Lung (tissue), 17 donors: ENCODE measurements at places on chromosomes 5 and 9. TPM values are rescaled to one million over a fixed set of nuclear protein-coding genes. Genes with fewer than 3 reads are reported as not detected.

GRCh38 chr9:106982636-106983035 lies 119.7 kb downstream of the ZNF462 start:
- H3K27me3 ChIP-seq: no peaks in the 10 kb centered on the region
- H3K27ac ChIP-seq: no peak overlapping the region
- no peaks in the 10 kb centered on the region for H3K4me1 ChIP-seq
- H3K36me3 ChIP-seq: peaks cover 16% of the 10 kb centered on the region

GRCh38 chr5:158812408-158812807 lies 287.3 kb downstream of the EBF1 start:
- no peaks in the 10 kb centered on the region for H3K4me1 ChIP-seq
- no peaks in the 10 kb centered on the region for H3K27me3 ChIP-seq
- no peaks in the 10 kb centered on the region for H3K36me3 ChIP-seq
- peak; percentile 18 for DNase-seq
- H3K27ac ChIP-seq: no peak overlapping the region
- no peak overlapping the region for H3K4me3 ChIP-seq

DNA sequence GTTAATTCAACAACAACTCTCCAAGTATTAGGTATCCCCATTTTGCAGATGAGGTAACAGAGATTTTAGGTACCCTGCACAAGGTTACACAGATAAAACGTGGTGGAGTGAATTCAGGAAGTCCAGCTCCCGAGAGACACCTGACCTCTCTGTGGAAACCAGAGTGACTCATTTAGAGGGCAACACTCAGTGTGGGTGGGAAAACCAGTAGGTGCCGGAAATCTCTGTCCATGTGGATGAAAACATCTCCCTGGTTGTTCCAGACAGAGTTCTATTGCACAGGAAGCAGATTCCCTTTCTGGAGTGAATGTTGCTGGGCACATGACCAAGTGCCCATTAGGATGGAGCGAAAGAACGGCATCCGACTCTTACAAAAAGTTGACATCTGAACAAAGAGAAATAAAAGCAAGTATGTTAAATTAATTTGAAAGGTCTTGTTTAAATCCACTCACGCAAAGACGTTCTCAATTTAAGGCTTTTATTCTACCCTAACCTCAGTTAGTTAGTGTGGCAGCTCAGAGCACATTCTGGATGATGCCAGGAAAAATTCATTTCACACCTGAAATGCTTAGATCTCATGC lies 391.9 kb upstream of the WWC1 start:
- no peaks in the 10 kb centered on the region for H3K36me3 ChIP-seq
- no peaks in the 10 kb centered on the region for H3K4me1 ChIP-seq
- DNase-seq: no peak
- no peak overlapping the region for H3K4me3 ChIP-seq
- no peaks in the 10 kb centered on the region for H3K27me3 ChIP-seq

DNA sequence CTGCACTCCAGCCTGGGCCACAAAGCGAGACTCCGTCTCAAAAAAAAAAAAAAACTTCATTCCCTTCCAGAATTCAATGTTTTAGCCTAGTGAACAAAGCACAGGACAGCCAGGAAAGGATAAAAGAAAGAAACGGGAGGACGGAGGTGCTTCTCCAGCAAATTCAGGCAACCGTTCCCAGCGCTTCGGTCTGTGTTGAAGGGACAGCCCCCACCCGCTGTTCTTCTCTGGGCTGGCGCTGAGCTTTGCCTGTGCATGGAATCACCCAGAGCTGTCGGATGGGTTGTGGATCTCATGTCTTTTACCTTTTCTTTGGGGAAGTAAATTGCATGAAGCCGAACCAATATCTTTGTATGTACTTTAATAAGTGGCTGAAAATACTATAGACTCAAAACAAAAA lies 248.4 kb upstream of the IRX2 start:
- H3K4me3 ChIP-seq: no peak overlapping the region
- no peaks in the 10 kb centered on the region for H3K27me3 ChIP-seq
- DNase-seq: no peak

- no peak for DNase-seq
- H3K4me1 ChIP-seq: no peaks in the 10 kb centered on the region
- H3K27me3 ChIP-seq: no peaks in the 10 kb centered on the region
- H3K36me3 ChIP-seq: no peaks in the 10 kb centered on the region
Observed at GRCh38 chr9:117825609-117826347, 121.6 kb downstream of the TLR4 start.

- H3K4me1 ChIP-seq: no peaks in the 10 kb centered on the region
- DNase-seq: no peak
- no peaks in the 10 kb centered on the region for H3K36me3 ChIP-seq
- H3K27me3 ChIP-seq: no peaks in the 10 kb centered on the region
- H3K4me3 ChIP-seq: no peak overlapping the region
Observed at GRCh38 chr5:110838961-110839360, 100.2 kb downstream of the SLC25A46 start.

- no peak overlapping the region for H3K27ac ChIP-seq
- peaks cover 20% of the 10 kb centered on the region for H3K36me3 ChIP-seq
- H3K27me3 ChIP-seq: no peaks in the 10 kb centered on the region
- no peak overlapping the region for H3K4me3 ChIP-seq
Observed at GRCh38 chr9:33952066-33952465, 96.6 kb downstream of the UBAP2 start.

DNA sequence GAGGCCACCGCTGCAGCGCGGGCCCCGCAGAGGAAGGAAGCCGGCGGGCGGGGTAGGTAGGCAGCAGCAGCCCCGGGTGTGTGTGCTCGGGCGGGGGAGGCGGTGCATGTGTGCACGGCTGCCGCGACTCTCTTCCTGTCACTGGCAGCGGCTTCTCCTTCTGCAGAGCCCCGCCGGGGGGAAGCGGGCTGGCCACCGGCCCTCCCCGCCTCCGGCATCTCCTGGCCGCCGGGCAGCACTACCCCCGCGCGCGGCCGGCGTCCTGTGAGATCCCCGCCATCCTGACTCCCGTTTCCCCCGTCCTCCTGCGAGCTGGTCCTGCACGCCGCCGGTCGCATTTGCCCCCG lies 315 bp downstream of the PIK3R1 start:
- no peak for DNase-seq
- H3K27ac ChIP-seq: peak overlapping the region; percentile 99
- H3K4me1 ChIP-seq: peaks cover 7% of the 10 kb centered on the region
- peak overlapping the region; percentile 97 for H3K4me3 ChIP-seq
- peaks cover 13% of the 10 kb centered on the region for H3K36me3 ChIP-seq
- H3K27me3 ChIP-seq: no peaks in the 10 kb centered on the region

DNA sequence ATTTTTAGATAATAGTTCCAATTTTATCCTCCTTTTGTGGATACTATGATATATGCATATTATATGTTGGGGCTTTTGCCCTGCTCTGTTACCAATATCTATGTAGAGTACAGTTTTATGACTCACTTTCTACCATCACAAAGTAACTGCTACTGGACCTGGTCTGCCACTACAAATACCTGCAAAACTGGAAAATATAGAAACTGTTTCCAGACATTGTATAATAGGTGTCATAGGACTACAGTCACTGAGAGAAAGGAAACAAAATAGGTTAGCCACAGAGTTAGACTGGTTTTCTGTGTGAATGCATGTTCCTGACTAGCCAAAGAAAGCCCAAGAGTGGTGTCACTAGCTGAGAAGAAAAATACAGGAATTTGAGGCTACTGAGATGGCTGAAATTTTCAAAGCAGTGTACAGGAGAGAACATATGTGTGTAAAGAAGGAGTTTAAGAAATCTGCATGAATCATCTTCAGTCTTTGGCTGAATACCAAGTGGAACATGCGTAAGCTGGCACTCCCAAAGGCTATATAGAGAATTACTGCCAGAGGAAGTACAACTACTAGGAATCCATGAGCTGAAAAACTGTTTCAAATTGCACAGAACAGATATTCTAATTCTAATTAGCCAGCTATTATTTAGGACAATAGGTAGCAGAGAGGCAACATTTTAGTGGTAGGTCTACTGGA lies 29.0 kb upstream of the FAM174A start:
- H3K36me3 ChIP-seq: no peaks in the 10 kb centered on the region
- no peak overlapping the region for H3K27ac ChIP-seq
- no peaks in the 10 kb centered on the region for H3K4me1 ChIP-seq
- H3K4me3 ChIP-seq: no peak overlapping the region

- no peak overlapping the region for H3K27ac ChIP-seq
- no peaks in the 10 kb centered on the region for H3K36me3 ChIP-seq
- H3K4me1 ChIP-seq: no peaks in the 10 kb centered on the region
- no peak overlapping the region for H3K4me3 ChIP-seq
Observed at GRCh38 chr5:12095808-12096281, 191.6 kb upstream of the CTNND2 start.

GRCh38 chr5:106966686-106967315 lies 703.9 kb downstream of the EFNA5 start:
- H3K27me3 ChIP-seq: no peaks in the 10 kb centered on the region
- no peaks in the 10 kb centered on the region for H3K36me3 ChIP-seq
- DNase-seq: no peak
- H3K4me1 ChIP-seq: peaks cover 3% of the 10 kb centered on the region
- H3K27ac ChIP-seq: no peak overlapping the region

DNA sequence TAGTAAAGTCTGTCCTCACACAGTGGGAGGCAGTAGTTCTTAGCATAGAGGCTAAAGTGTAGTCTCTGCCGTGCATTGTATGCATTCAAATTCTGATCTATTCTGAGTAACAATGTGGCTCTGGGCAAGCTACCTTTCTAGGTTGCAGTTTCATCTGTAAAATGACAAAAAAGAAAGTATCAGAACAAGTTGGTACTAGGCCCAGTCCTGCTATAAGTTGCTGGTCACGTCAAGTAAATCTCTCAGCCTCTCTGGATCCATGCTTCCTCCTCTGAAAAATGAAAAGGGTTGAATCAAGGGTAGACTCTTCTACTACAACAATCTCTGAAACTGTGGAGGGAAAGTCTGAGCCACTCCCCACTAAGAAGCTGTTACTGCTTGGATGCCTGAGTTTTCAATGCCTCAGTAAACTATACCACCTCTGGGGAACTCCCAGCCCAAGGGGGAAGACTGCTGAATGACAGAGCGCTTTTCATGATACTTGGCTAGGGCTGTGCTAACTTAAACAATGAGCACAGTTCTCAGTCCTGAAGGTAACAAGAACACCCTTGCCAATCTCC lies 34.5 kb upstream of the SPARC start:
- H3K4me1 ChIP-seq: peaks cover 1% of the 10 kb centered on the region
- no peak overlapping the region for H3K4me3 ChIP-seq
- no peak for DNase-seq
- H3K36me3 ChIP-seq: no peaks in the 10 kb centered on the region
- no peaks in the 10 kb centered on the region for H3K27me3 ChIP-seq

NXNL2 gene
- total RNA-seq: 0.91 TPM

CDX1 gene
- total RNA-seq: 0.43 TPM

IFNK gene
- total RNA-seq: not detected

HMCN2 gene
- total RNA-seq: 5.2 TPM

ORM2 gene
- 24.9 TPM for total RNA-seq

GABRP gene
- 1.5 TPM for total RNA-seq

NLN gene
- 11.7 TPM for total RNA-seq

GM2A gene
- 31.3 TPM for total RNA-seq
